ENCODE measurements at places on chromosomes 16 and 17.

- DNase-seq: peak; percentile 72
Measured at GRCh38 chr16:87608400-87608985, 6.2 kb downstream of the JPH3 start.

GRCh38 chr16:84291226-84291625 lies 3.5 kb upstream of the WFDC1 start:
- DNase-seq: no peak

GRCh38 chr17:20089756-20090547 lies 80.8 kb downstream of the SPECC1 start:
- DNase-seq: no peak

DNA sequence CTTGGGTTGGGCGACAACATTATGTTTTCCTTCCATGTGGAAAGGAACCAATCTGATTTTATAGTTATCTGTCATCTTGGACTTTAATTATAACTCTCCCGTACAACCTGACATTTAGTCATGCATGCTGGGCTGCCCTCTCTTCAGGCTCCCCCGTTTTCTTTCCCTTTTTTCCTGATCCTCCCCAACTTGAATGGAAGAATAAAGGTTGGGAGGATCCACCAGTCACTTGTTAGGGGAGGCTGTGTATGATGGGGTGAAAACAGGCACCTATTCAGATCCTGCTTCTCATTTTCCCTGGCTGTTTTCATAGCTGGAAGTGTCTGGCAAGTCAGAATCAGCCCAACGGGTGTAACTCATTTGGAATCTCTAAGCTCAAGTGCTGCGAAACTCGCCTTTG lies 267.2 kb upstream of the SALL1 start:
- DNase-seq: no peak

DNA sequence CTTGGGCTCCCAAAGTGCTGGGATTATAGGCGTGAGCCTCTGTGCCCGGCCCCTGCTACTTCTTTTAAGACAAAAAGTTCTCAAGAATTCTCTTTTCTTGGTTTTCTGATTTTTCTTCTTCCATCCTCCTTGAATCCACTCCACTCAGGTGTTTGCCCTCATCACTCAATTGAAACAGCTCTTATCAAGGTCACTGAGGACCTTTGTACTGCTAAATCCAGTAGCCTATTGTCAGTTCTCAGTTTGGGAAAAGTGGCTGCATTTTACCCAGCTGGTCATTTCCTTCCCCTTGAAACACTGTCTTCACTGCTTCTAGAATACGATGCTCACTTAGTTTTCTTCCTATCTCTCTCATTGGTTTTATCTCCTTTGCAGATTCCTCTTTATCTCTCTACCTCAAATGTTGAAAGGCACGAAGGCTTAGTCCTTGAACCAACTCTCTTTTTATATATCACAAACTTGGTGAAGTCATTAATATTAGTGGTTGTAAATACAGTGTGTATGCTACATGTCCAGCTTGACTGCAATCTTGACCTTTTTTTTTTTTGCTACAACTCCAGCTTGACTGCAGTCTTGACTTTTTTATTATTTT lies 29.8 kb downstream of the ZNRF1 start:
- no peak for DNase-seq
